ENCODE measurements at places on chromosomes 11 and 22. TPM values are rescaled to one million over a fixed set of nuclear protein-coding genes. Genes with fewer than 3 reads are reported as not detected.

LIPT2 gene
- 3.0 TPM for total RNA-seq

HOATZ gene
- not detected for total RNA-seq

GRCh38 chr22:19291218-19291579 lies 320 bp downstream of the CLTCL1 start:
- no peak for DNase-seq

- no peak for DNase-seq
These were observed 1.5 kb downstream of the PRRG4 start for GRCh38 chr11:32831221-32831620.

MTNR1B gene
- total RNA-seq, result not detected

- no peak for DNase-seq
These were observed 61.5 kb downstream of the IGLL1 start for GRCh38 chr22:23518376-23519187.
